ENCODE measurements at places on chromosomes 4 and X.

DNA sequence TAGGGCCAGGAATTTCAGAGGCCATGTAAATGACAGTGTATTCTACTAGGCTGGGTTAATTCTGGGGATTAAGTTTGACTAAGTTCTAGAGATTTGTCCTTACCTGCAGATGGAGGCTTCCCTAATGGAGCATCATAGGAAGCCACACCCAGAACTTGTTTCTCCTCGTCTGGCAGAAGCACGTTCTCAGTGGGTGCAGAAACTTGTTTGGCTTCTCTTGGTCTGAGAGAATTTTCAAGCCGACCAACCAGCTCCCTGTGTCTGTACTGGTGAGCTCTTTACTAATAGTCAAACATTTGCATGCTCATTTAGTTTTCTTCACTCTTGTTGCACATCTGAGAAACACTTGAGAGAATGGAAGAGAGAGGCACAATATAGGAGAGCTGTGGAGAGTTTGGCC, 907 bp upstream of the ATP10D start:
- no peak for DNase-seq

DNA sequence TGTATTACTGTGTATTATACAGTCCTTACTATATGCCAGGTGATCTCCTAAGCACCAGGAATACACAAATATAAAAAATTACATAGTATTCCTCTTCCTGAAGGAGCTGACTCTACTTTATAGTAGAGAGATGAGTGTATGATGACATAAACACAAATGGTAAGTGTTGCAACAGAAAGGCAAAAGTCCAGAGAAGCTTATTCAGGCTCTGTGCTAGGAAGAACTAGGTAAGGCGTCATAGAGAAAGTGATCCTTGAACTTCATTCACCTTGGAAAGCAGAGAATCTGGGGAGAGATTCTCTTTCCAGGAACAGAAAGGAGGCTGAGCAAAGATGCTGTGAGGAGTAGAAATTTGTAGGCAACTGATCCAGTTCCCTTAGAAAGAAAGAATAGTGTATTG, 115.0 kb upstream of the KCNIP4 start:
- no peak for DNase-seq

DNA sequence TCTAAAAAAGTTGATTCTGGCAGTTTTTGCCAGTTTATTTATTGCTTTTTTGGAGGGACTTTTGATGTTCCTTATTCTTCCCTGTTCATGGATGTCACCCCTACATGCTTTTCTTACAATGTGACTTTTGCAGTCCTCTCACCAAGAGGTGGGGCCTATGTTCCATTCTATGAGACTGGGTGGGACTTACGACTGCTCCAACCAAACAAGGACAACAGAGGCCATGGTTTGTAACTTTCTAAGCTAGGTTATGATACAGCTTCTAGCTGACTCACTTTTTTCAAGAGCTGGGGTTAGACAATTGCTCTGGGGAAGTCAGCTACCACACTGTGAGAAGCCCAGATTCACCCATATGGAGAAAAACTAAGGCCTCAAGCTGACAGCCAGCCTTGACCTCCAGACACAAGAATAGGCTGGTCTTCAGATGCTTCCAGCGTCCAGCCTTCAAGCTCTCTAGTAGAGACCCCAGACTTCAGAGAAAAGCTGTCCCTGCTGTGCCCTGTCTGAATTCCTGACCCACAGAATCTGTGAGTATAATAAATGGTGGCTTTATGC, 39.5 kb downstream of the ENOPH1 start:
- no peak for DNase-seq

GRCh38 chrX:94178145-94178788, 504.3 kb downstream of the FAM133A start:
- DNase-seq: no peak

DNA sequence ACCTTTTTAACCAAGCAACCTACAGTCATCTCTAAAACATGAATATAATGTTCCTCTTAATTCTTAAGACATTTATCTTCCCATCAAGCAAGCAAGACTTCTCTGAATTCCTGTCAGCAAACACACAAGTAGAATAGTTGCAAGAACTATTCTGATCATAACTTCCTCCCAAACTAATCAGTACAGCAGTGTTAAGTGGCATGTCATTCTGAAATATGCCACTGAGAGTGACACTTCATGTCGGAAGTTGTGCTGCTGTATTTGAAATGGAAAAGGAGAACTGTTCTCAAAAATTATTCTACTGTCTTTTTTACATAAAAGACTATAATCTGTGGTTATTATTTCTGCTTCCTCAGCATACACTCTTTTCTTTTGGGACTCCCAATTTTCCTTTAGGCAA, 546.6 kb downstream of the PCDH18 start:
- no peak for DNase-seq

DNA sequence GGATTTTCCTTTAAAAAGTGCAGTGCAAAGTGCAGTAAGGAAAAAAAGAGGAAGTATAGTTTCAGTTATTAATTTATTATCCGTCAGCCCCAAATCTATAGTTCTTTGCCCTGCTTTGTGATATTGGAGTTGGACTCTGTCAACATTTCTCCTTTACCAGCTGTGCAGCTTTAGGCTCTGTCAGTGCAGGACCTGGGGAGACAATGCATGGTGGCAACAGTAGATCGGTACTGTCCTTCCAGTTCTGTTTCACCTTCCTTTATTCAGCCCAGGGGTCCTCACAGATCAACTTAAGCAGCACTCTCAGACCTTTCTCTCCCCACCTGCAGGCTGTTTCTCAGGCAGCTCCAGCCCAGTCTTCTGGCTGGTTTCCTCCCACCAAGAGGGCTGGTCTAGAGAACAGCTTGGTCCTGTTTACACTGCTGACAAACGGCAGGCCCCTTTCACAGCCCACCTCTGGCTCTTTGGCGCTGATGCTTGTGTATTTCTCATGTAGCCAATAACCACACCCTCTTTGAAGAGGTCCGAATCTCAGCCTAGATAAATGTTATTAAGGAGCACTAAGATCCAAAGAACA, 71.6 kb downstream of the MCUB start:
- no peak for DNase-seq

DNA sequence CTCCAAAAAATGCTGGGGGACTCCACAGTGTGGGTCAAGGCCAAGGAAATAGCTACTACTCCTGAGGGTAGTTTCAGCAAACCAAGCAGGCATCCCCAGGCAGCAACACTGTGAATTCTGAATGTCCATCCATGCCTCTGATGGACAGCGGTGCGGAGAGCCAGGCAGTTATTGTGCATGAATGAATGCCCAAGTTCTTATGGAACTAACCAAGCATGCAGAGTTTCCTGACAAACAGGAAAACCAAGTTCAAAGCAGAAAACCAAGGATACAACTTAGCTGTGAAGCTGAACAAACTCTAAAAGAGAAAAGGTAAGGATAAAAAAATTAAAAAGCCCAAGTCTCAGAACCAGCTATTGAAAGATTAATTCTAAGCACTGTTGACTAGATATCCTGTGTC, 642.6 kb upstream of the HS3ST1 start:
- DNase-seq: no peak

- no peak for DNase-seq
Observed at GRCh38 chr4:7004331-7004730, 38.8 kb upstream of the TADA2B start.

- DNase-seq: no peak
Observed at GRCh38 chrX:70476934-70477733, 32.5 kb downstream of the DLG3 start.

GRCh38 chr4:170849969-170850368, 760.2 kb upstream of the AADAT start:
- DNase-seq: no peak

- DNase-seq: no peak
Observed at GRCh38 chrX:39630344-39630743, 467.4 kb downstream of the BCOR start.

GRCh38 chr4:167028976-167029375, 205.3 kb downstream of the SPOCK3 start:
- no peak for DNase-seq

- DNase-seq: no peak
Observed at GRCh38 chr4:150038335-150039076, 39.7 kb upstream of the DCLK2 start.

DNA sequence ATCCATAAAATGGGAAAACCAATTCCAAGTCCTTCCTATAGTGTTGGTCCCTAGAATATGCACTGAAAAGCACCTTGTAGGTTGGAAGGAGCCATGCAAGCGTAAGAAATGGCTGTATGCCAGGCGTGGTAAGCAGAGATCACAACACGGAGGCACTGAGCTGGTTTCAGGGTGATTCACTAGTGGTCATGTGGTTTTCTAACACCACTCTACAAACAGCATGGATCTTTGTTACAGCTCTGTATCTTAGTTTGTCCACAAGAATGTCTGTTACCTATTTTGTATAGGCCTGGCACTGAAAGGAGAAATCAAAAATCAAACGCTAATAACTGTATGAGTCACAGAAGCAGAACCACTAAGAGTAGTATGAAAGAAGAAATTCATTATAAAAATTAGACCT, 71.9 kb downstream of the MAGEB17 start:
- no peak for DNase-seq

GRCh38 chr4:15501941-15502340, 32.3 kb downstream of the CC2D2A start:
- DNase-seq: no peak

GRCh38 chr4:89298155-89298554, 9.4 kb downstream of the GPRIN3 start:
- no peak for DNase-seq

DNA sequence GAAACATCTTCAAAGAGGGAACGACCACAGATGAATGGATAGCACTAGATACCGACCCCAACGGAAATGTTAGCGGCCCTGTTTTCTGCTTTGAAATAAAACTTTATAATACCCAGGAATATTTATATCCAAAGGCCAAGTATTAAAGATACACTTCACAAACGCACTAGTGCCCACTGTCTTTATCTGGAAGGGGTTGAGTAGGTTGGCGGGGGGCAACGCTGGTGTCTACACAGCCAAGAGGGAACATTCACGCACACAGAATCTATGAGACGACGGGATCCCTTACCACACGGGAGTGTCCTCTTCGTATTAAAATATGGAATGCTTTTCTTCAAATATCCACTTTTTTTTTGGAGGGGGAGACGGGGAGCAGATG, 3.3 kb downstream of the HAND2 start:
- no peak for DNase-seq

DNA sequence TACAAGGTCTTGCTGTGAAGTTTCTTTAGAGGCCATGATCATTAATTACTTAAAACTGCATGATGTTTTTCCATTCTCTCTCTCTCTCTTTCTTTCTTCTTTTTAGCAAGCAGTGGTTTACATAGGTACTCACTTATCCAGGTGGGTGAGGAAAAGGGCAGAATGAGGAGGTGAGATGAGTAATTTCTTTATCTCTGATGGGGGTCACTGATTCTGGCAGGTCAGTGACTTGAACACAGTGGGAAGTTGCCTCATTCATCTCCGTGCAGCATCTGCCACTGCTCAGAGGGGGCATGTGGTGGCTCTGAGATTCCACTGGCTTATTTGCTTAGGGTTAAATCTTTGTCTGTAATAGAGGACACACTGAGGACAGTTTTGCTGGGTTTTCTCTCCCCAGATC, 62.6 kb downstream of the FAM114A1 start:
- no peak for DNase-seq

- DNase-seq: no peak
Observed at GRCh38 chr4:81346719-81347118, 125.0 kb downstream of the RASGEF1B start.

- DNase-seq: no peak
Observed at GRCh38 chrX:133493366-133493765, 78.1 kb upstream of the GPC4 start.

DNA sequence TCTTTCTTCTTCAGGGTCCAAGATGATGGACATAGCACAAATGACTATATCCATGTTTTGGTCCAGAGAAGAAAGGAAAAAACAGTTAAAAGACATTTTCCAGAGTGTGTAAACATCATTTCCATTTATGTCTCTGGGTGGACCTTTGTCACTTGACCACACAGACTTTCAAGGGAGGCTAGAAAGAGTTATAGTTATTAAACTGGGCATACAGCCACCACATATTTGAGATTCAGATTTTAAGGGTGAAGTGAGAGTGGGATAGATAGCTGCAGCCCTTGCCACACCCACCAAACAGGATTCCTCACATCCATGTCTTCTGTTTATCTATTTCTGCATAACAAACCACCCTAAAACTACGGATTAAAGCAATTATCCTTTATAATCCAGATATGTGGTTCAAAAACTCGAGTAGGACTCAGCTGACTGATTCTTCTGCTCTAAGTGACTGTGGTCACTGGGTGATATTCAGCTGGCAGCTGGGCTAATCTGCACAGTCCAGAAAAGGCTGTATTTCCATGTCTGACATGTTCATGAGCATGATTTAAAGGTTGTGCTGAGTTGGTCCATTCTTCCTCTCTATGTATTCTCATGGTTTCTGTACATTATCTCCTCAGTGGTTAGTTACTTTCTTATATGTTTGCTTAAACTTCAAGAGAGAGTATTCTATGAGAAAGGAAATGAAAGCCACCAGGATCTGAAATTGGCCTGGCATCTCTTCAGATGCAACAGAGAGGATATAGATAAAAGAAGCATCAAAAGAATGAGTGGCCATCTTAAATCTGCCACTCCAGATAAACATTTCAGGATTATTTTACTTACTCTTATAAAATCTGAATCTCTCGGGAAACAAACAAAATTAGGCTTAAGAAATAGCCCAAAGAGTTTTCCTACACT, 459.8 kb upstream of the CTSO start:
- DNase-seq: no peak

GRCh38 chrX:17295791-17296190, 79.2 kb upstream of the NHS start:
- DNase-seq: no peak

DNA sequence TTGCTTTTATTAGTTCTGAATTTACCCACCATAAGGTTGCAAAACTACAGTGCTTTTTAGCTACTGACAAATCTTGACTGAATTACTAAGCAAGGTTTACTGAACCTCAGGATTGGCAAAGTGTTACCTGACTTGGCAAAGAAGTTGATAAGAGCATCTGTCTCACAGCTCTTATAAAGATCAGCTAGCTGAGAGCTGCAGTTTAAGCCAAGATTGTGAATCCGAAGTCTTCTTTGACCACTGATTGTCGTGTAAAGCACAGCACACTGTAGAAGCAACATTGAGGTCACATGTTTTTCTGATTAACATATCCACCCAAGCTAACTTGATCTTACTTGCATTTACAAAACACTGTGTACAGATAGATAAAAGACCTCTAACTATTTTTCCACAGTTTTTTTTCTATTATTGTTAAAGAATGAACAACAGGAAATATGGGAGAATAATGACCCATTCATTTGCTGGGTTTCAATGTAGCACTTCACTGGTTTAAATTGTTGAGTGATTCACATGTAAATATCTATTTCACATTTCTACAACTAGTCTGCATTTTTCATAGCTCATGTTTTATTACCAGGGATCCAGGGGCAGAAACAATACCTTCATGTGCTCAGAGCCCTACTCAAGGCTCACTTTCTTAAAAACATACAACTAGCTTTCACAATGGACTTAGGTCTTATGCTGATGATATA, 54.0 kb downstream of the METTL14 start:
- DNase-seq: no peak

- DNase-seq: peak; percentile 57
Observed at GRCh38 chr4:40924096-40924792, 174.5 kb downstream of the NSUN7 start.

DNA sequence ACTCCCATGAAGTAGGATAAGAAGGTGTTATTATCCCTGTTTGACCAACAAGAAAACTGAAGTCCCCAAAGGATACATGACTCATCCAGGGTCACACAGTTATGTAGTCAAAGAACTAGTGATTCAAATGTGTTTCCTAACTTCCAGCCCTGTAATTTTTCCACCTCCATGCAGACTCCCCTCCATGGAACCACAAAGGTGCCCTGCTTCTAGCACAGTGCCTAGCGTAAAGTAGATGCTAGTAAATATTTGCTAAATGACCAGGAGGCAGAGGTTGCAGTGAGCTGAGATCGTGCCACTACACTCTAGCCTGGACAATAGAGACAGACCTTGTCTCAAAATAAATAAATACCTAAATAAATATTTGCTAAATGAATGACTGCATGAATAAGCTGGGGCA, 55.8 kb downstream of the FRMPD3 start:
- DNase-seq: no peak

Data from D721Med (cell line).